Activated CD4-positive, alpha-beta T cell treated with anti-CD3 and anti-CD28 coated beads, Interleukin-2, amount 50 U/mL, for 1 hour (primary cell): ENCODE measurements at places on chromosomes 2 and 18.

DNA sequence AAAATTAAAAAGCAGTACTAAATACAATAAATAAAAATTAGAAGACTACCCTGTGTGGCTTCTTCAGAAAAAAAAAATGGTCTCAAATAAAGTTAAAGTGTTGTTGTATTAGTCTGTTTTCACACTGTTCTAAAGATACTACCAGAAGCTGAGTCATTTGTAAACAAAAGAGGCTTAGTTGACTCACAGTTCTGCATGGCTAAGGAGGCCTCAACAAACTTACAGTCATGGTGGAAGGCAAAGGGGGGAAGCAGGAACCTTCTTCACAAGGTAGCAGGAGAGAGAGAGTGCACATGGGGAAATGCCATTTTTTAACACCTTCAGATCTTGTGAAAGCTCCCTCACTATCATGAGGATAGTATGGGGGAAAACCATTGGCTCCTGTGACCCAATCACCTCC is 612.8 kb downstream of the RNF144A start:
- no peak for DNase-seq

DNA sequence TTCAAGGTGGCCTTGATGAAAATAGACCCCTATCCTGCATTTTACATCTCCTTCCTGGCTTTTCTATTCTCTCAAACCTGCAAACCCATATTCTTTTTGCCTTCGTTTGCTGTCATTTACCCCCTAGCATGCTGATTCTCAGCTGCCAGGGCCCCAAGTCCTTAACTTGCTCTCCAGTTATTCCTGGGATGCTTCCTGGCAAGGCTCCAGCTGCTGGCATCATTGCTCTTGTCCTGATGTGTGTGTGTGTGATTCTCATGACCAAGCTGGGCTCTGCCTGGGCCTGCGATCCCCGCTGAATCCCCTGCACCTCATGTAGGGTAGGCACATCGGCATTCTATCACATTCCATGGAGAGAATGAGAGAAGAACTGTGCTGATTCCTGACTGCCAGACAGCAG is 11.9 kb downstream of the NPAS2 start:
- DNase-seq = no peak

GRCh38 chr2:134275058-134275862 is 21.4 kb downstream of the MGAT5 start:
- no peak for DNase-seq

DNA sequence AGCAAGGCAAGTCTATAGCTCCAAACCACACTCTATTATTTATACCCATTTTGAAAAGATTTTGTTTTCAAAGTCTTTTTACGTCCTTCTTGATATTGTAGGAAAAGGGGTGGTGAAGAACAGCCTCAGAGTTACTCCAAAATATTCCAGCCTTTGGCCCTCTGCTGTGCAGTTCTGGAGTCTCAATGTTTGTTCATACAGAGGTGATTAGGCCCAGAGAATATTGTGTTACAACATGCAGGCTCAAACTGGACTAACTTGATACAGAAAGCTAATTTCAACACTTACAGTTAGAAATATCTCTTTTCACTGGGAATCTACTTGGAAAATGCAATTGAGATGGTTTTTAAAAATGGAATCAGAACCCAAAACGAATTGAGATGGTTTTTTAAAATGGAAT is 40.4 kb upstream of the SLC25A52 start:
- no peak for DNase-seq

GRCh38 chr2:29014811-29015421 is 33.8 kb downstream of the TOGARAM2 start:
- peak; percentile 62 for DNase-seq

DNA sequence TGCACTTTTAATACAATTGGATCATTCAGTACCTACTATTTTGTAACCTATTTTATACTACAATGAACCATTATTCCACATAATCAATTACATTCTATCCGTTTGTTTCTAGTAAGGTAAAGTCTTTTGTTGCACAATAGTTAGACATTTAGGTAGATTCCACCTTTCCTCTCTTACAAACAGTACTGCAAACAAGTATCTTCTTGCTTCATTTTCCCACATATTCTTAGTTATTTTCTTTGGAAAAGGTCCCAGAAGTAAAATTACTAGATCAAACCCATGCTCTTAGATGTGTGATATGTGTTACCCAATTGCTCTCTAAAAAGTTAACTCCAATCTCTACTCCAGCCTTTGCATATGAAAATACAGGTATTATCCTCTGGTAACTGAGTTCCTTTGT is 49.6 kb downstream of the SPIRE1 start:
- DNase-seq = no peak

GRCh38 chr2:237799060-237799428 is 465 bp downstream of the RBM44 start:
- DNase-seq = no peak

GRCh38 chr2:42784204-42784880 is 8.0 kb downstream of the HAAO start:
- DNase-seq = no peak

- no peak for DNase-seq
These were observed 50.3 kb downstream of the ACTR2 start for GRCh38 chr2:65277791-65278483.

GRCh38 chr2:33521791-33522281 is 45.4 kb downstream of the RASGRP3 start:
- no peak for DNase-seq

GRCh38 chr2:10535703-10536102 is 87.6 kb upstream of the ODC1 start:
- no peak for DNase-seq

GRCh38 chr2:25304321-25304720 is 37.4 kb downstream of the DNMT3A start:
- no peak for DNase-seq

GRCh38 chr2:174383796-174384195 is 11.7 kb upstream of the SCRN3 start:
- DNase-seq = no peak

DNA sequence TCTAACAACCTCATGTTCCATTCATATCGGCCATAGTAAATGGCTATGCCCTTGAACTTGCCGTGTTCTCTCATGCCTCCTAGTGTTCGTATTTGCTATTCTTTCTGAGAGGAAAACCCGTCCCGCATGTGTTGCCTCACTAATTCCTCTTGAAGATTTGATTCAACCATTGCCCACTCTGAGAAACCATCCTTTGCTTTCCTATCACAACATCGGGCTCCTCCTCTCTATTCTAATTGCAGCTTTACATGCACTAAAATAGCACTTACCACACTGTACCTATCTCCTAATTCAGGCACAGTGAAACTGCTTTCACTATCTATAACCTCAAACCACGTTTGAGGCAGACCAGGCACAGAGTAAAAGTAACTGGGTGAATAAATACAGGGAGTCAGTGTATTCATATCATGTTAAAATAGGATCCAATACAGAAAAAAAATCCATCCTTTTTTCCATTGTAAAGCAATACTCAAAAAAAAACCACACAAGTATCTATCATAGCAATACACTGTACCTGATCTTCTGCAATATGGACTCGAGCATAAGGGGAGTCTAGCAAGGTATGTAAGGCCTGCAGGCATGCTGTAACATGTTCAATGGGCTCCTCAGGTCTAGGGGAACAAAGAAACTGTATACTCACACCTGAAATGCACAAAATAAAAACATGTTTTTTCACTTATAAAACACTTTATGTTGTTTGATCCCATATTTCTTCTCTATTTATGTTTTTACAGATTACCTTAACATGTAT is 39.0 kb upstream of the STRN start:
- DNase-seq = no peak

DNA sequence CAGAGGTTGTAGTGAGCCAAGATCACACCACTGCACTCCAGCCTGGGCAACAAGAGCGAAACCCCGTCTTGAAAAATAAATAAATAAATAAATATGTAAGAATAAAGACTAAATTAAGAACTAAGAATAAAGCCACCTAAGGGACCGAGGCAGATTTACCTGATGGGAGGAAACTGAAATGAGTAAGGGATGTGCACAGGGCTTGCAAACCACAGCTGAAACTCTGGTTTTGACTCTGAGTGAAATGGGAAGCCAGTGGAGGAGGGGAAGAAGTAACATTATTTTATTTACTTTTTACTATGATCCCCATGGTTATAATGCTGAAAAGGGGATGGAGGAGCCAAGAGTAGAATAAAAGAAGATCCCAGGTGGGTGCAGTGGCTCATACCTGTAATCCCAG is 107.3 kb downstream of the CABYR start:
- DNase-seq = no peak

- peak; percentile 67 for DNase-seq
These were observed 16.2 kb downstream of the ATG16L1 start for GRCh38 chr2:233267516-233268245.

DNA sequence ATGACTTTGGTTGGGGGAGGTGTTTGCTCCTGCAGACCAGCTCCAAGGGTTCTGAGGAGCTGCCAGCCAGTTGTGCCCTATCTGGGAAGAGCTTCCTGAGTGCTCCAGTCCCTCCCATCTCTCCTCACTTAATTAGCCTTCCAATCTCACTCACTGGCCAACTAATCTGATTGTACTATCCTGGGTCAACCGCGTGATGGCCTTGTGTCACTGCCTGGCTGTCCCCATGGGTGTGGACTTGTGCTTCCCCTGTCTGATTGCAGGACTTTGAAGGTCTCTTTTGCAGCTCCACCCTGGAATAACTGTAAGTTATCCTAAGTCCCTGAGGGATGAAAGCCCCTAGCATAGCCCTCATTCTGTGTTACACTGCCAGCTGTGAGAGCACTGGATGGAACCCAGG is 65.0 kb downstream of the SLC4A5 start:
- no peak for DNase-seq

DNA sequence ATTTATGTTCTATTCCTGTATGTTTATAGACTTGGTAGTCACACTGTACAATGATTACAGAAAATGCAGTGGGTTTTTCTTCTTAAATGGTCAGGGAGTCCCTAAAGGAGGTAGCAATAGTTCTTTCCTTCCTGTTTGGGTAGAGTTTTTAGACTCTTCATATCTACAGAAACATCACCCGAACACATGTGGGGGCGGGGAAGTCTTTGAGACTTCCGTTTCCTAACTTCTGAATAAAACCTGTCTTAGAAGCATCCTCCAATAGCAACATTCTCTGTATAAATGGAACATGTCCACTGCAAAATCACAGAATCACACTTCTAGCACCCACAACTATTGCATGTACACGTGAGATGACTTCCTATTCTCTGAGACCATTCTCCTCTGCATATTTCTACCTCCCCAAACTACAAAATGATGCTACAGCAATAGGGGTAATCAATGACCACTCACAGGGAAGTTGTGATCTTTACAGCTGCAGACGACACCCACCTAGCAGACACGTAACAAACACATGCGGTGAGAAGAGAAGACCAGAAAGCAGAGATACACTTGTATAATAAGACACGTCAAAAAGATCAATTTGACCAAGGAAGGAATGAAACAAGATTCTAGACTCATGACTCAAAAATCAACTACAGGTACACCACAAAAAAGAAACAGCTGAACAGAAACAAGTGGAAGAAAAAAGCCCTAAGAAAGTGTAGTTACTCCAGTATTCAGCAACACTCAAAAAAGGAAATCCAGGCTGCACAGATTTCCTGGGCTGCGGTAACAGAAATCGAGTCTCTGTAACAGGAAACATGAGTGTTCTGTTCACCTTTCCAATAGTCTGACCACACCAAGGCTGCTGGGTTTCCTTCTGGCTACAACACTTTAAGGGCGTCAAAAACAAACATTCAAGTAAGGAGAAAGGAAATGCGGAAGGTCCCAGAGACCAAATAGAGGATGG is 120.4 kb downstream of the ZNF516 start:
- DNase-seq = no peak

- DNase-seq = peak; percentile 33
These were observed 36.1 kb upstream of the MRPL33 start for GRCh38 chr2:27735263-27735904.

GRCh38 chr18:48657447-48658120 is 118.8 kb downstream of the CTIF start:
- DNase-seq = no peak

DNA sequence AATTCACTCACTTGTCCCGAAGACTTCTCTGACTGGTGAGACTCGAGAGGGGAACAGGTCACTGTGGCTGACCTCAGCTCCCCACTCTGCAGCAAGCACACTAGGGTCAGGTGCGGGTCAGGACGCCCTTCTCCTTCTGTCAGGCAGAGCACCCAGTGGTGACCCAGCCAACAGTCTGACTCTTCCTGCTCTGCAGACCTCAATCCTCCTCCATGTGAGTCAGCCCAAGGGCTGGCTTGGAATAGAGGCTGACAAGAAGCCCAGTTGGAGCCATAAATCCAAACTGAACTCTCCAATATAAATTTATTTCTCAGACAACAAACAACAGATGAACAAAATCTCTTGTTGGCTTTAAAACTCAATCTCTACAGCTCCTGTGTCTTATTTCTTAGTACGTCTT is 253.1 kb downstream of the SH3BP4 start:
- no peak for DNase-seq

GRCh38 chr2:201126308-201127151 is 10.6 kb downstream of the CFLAR start:
- no peak for DNase-seq

GRCh38 chr2:238706163-238706562 is 141.7 kb upstream of the TWIST2 start:
- DNase-seq = no peak

DNA sequence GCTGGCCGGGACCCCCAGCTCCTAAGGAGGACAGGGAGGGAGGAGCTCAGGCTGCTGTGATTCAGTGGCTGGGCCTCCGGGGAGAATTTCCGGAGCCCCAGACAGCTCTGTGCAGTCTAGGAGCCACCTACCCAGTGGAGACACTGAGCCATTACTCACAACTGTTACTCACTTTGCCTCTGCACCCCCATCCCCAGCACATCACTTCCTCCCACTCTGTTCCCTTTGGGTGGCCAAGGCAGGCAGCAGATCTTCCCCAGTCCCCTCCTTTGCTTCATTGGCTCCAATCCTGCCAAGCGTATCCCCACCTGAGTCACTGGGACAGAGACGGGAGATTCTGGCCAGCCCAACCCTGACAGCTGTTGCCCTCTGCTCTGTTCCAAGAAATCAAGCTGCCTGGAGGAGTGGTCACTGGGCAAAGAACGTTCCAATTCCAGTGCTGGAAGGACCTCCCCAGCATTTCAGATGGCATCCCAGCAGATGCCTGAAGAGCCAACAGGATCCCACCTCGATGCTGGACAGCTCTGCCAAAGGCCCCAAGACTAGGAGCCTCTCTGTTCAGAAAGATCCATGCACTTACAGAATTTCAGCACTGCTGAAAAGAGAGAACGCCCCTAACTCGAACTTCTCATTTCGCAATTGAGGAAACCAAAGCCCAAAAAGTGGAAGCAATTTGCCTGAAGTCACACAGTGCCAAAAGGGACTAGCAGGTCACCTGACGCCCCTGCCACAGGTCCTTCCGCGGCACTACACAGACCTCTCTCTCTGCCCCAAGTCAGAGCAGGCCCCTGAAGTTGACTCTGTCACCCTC is 68.3 kb downstream of the TNS1 start:
- DNase-seq = no peak

DNA sequence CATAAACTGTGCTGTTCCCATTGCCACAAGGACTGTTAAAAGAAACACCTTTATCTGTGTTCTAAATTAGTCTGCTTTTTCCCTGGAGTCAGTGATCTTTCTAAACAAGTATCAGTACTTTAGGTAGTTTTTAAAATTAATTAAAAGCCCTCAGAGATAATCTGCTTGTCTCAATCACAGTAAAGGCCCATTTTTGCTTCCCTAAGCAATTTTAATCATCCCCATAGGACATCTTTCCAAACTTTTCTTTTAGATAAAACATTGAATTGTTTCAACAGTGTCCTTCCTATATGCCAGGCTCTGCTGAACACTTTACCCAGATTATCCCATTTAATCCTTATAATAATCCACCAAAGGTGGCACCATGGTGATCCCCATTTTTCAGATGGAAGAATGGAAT is 3.9 kb downstream of the ERICH2 start:
- no peak for DNase-seq

- DNase-seq = no peak
These were observed 159.5 kb downstream of the SETBP1 start for GRCh38 chr18:44840058-44840790.

GRCh38 chr2:187320846-187321245 is 127.2 kb downstream of the CALCRL start:
- no peak for DNase-seq
